ENCODE measurements at places on chromosomes 2 and 18.

GRCh38 chr2:160510617-160511016, 17.0 kb upstream of the RBMS1 start:
- no peak for DNase-seq

DNA sequence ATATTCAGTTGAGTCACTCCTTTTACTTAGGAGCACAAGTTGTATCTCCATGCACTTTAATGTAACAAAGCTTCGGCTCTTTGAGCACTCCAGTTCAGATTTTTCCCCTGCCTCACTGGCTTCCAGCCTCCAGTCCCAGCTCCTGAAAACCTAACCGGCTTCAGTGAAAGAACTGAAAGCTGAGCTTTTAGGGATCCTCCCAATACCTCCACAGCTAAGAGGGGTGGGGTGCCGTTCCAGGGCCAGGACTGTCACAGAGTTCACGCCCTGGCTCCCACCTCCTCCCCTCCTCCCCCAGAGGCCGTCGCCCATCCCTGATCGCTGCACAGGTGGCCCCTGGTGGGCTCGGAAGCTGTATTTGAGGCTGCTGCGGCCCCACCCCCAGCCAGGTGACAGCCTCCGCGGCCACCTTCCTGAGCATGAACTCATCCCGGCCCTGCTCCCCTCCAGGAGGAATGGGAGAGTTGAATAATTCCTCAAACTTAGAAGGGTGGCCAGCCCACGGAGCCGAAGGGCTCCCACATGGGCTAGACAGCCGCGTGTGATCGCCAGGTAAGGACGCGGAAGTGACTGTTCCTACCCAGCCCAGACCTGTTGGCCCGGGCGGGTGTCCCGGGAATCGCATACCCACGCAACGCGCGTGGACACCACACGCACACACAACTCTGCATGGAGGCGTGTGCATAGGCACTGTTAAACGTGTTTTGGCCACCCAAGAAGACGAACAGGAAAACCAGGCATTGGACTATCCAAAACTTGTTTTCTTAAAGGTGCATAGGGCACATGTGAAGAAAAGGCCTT, 1.8 kb downstream of the MYO5B start:
- DNase-seq, result no peak

DNA sequence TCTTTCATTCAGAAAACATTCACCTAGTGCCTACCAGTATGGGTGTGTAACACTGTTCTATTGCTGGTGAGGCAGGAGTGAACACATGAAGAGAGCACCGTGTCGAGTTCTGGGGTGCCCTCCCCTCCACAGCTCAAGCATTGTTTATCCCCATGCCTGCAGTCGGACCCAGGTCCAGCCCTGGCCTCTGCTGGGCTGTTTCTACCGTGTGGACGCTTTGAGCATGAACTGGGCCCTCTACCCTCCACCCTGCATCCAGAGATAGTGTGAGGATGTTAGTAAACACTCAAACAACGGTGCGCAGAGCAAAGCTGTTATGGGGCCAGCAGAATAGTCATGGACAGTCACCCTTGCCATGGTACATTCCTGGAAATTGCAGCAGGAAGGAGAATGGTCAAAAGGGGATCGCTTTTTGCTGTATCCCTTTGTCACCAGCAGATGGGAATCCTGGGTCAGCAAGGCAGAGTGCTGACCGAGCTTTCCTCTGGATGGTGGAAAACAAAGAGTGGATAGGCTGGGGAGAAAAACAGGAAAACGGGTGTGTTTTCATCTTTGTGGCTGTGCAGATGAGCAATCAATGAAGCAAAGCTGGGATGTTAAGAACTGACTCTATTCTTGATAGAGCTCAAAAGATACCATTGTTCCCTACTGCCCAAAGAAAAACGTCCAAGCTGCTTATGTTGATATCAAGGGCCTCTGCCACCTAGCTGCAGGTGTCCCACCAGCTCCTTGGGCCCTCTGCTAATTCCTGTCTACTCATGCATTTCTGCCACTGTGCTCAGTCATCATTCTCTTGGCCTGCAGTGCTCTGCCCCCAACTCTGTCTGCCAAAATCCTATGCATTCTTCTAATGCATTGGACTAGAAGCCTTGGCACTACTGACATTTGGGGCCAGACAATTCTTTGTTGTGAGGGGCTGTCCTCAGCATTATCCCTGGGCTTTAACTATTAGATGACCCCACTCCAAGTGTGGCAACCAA, 38.7 kb downstream of the REEP1 start:
- DNase-seq, result no peak

- no peak for DNase-seq
Observed at GRCh38 chr2:205678541-205679142, 3.7 kb upstream of the NRP2 start.

GRCh38 chr18:34633368-34633767, 76.7 kb upstream of the DTNA start:
- no peak for DNase-seq

GRCh38 chr18:46397174-46397573, 259.8 kb downstream of the LOXHD1 start:
- no peak for DNase-seq

- no peak for DNase-seq
Observed at GRCh38 chr2:53445383-53446070, 322.1 kb upstream of the CHAC2 start.

- no peak for DNase-seq
Observed at GRCh38 chr18:76273036-76273545, 222.0 kb downstream of the ZNF516 start.

DNA sequence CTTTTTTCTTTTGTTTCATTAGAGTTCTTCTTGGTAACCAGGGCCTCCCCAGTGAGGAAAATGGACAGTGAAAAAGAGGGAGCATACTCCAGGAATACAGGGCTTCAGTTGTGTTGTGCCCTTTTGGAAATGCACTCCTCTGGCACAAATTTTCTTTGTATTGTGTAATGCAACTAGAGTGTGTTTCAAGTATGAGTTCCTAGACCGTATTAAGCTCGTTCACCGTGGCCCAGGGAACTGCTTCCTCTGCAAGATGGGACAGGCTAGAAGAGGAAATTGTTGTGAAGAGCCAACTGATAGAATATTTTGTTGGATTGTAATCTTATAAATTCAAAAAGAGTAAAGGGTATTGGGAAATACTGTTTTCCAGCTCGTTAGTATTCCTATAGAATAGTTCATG, 137.2 kb upstream of the TTC39C start:
- DNase-seq, result no peak

GRCh38 chr18:46110406-46110805, 6.2 kb downstream of the HAUS1 start:
- no peak for DNase-seq

- no peak for DNase-seq
Observed at GRCh38 chr2:27042985-27043634, 8.4 kb upstream of the AGBL5 start.

- no peak for DNase-seq
Observed at GRCh38 chr2:152406836-152407161, 71.8 kb downstream of the FMNL2 start.

DNA sequence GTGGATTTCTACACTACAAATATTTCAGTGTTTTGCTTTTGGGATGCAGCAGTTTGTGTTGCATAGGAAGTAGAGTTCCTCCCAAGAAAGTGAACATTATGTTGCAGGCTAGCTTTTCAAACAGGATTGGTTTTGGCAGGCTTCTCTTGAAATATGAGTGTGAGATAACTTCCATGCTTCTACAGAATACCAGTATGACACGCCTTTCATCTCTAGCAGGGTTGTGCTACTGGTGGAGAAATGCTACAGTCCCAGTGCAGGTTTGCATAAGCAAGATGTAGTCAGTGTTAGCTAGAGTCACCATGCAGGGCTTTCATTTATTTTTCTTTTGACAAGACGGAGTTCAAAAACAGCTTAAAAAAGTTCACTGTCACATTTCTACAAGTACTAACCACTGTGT, 17.1 kb upstream of the CAVIN2 start:
- DNase-seq, result no peak
